ENCODE measurements at places on chromosomes 1 and 21.

DNA sequence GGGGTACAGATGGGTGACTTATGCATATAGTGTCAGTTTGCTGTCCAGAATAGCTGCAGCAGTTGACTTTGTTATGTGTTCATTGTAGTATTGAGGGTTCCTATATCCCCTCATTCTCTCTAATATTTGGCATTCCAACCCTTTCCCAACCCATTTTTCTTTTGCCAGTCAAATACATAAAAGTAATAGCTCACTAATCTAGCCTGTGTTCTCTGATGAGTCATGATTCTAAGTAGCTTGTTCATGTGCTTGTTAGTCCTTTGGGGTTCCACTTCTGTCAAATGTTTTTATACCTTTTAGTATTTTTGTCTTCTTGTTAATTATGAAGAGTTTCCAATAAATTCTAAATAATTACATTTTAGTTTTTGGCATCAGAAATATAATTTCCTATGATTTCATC is 99.2 kb upstream of the MROH9 start:
- no peak for DNase-seq

DNA sequence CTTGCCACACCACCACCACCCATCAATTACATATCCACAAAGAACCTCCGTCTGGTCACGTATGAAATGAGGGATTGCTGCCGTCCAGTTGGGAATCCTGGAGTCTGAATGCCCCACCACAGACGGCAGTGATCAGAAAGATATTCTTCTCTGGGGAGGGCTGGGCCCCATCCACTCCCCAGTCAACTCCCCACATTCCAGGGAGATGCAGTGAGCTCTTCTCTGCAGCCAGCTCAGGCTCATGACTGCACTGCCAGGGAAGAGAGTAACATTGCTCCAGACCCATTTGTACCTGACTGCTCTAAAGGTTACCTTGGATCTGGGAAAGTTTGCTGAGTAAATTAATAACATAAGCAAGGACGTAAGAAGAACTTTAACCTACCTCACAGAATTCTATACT is 18.3 kb downstream of the DEGS1 start:
- no peak for DNase-seq

GRCh38 chr1:117166076-117166475 is 44.5 kb upstream of the TRIM45 start:
- no peak for DNase-seq

DNA sequence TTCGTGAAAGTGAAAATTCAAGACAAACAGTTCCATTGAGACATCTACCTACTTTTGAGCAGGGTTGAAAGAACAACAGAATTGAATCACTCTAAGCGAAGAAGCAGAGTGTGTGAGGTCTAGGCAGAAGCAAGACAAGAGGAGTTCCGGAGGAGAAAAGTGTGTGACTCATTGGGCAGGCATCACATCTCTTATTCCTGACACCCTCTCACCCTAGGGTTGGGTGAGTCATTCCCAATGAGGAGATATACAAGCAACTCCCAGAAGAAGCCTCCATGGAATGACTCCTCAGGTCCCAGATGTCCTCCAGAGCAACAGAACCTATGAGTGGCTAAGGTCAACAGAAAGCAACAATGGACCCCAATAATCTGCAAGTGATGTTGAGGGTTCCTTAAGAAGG is 138.1 kb downstream of the TPR start:
- no peak for DNase-seq

DNA sequence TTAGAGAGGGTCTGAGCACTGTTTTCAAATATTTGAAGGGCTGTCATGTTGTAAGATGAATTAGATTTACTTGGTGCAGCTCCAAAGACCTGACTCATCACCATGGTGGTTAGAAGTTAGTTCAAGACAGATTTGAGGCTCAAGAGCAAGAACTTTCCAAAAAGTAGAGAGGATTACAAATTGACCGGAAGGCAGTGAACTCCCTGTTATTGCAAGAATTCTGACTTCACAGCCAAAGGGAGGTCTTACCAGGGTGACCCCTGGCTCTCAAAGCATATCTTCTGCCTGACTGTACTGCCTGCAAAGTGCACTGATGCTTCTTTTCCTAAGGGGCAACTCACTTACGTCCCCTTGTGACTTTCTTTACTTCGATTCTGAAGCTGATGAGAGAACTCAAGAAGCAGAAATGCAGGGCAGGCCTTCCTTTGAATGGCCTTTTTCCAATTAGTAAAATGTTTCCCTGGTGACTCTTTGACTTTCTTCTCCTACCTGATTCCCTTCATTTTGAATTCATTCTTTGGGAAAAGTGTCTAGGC is 86.4 kb downstream of the NAV1 start:
- DNase-seq: no peak

DNA sequence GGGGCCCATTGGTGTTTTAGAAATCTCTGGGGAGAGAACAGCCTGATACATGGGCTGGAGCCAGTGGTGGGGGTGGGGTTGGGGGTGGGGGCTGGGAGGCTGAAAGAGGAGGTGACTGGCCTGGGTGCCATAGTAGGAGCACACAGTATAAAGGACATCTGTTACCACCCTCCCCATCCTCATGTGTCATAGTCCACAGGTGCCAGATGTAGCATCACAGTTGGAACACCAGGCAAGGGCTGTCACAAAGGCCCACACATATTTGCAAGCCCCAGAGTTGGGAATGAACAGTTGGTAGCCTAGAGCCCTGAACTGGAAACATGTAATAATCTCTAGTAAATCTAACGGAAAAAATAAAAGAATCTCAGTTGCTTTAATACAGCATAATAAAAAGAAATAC is 55.1 kb upstream of the CR2 start:
- DNase-seq: no peak

GRCh38 chr1:34199927-34200326 is 23.2 kb downstream of the C1orf94 start:
- no peak for DNase-seq

DNA sequence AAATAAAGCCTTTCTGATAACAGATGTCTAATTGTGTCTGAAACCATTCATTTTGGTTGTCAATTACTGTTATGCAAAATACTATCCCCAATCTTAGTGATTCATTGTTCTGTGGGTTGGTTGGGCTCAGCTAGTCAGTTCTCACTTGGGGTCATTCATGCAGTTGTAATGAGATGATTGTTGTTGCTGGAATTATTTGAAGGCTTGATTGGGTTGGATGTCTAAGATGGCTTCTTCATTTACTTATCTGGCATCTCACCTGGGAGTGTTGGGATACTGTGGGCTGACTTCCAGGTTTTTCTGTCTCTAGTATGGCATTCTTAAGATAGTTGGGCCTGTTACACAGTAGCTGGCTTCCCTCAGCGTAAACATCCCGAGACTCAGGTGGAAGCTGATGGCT is 217.8 kb upstream of the B3GALT2 start:
- DNase-seq: no peak

DNA sequence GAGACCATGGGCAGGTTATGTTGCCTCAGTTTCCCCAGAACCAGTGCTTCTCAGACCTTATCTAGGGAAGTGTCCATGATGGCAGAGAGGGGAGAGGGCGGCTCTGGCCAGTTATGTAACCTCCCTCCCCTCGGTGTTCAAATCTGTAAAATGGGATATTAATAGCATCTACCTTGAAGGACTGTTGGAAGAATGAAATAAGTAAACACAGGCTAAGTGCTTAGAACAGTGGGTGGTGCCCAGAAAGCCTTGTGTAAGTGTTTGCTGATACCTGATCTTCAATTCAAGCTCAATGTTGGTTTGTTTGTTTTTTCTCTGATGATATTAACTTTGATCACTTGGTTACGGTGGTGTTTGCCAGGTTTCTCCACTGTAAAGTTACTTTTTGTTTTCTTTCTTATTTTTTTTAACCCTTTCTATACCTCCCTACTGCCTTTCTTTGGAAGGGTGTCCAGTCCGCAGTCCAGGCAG is 34.9 kb downstream of the EPHA2 start:
- no peak for DNase-seq

GRCh38 chr21:31347435-31348032 is 3.5 kb upstream of the TIAM1 start:
- DNase-seq: no peak

DNA sequence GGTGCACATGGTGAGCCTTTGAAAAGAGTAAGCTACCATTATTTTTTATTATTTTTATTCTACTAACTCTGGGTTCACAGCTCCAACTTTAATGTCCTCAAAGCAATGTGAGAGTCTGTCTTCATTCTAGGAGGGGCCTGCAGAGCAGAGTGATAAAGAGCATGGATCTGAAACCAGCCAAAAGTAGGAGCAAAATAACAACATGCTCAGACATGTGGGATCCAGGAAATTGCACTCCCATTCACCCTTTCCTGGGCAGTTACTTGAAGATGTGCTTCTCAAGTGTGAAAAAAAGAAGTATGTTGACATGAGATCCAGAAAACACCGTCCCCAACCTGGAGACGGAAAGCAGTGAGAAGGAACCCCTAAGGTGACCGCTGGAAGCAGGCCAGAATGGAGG is 8.7 kb upstream of the LIN28A start:
- no peak for DNase-seq

GRCh38 chr1:192485692-192486436 is 89.7 kb upstream of the RGS1 start:
- DNase-seq: no peak

DNA sequence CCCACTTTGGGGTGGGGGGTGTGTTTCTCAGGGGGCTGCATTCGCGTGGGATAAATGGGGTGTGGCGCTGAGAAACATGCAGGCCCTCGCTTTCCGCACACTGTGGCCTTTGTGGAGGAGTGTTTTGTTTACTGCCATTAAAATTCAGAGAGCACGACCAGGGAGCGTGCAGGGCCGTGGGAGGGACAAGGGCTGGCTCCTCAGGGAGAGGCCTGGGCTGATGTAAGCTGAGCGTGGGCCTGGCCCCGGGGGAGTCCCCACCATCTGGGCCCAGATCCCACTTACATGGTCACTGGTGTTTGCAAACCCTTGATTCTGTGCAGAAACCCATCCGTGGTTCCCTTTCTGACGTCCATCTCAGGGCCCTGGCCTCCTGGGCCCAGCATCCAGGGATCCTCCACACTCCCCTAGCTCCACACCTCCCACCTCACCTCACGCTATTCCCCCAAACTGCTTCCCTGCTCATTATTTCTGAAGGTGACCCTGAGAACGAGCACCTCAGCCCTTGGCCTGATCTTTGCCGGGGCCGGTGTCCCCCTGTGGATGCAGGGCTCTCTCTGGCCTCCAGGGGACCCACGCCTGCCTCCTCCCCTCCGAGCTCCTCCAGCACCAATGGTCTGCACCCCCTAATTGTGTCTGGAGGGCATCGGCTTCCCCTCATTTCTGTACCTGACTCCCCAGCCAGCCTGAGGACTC is 92.5 kb upstream of the SIM2 start:
- DNase-seq: no peak

DNA sequence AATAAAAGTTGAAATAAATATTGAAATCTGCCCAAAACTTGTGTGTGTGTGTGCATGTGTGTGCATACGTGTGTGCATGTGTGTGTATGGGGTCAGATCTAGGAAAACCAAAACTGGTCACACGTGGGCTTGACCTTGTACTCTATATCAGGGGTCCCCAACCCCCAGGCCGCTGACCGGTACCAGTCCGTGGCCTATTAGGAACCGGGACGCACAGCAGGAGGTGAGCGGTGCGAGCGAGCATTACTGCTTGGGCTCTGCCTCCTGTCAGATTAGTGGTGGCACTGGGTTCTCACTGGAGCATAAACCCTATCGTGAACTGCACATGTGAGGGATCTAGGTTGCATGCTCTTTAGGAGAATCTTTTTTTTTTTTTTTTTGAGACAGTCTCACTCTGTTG is 8.7 kb downstream of the DOP1B start:
- DNase-seq: no peak

Data from central memory CD4-positive, alpha-beta T cell (primary cell).